Fibroblast of skin of right biceps (primary cell): ENCODE measurements at places on chromosomes 7 and 10.

GRCh38 chr7:888081-889024, 12.0 kb downstream of the GET4 start:
- no peak for DNase-seq

DNA sequence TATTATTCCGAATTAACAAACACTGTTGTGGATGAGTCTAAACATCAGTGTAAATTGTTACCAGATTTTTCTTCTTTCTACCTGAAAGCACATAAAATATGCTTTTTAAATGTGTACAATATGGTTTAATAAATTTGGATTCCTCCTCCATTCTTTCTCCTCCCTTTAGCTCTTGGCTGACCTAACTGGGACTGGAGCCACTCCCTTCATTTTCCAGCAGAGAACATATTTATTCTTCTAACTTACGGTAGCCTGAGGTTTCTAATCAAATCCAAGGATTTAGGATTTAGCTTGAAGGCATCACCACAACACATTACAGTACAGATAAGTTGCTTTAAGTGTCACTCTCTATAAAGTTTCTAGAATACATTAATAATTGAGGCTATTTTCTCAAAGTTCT, 88.2 kb upstream of the SEMA3C start:
- DNase-seq, result no peak

- DNase-seq, result peak; percentile 54
Measured at GRCh38 chr10:4353964-4354363, 472.0 kb upstream of the AKR1E2 start.

- no peak for DNase-seq
Measured at GRCh38 chr7:39421661-39422060, 144.5 kb upstream of the YAE1 start.

GRCh38 chr10:81576336-81576735, 298.7 kb upstream of the NRG3 start:
- DNase-seq, result no peak

DNA sequence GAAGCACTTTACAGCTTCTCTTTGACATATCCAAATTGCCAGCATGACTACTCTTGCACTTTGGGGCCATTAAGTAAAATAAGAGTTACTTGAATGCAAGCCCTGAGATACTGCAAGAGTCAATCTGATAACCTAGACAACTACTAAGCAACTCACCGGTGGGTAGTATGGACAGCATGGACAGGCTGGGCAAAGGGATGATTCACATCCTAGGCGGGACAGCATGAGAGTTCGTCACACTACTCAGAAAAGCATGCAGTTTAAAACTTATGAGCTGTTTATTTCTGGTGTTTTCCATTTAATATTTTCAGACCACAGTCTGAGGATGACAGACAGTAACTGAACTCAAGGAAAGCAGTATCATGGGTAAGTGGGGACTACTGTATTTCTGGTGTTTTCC, 84.0 kb downstream of the ORC5 start:
- peak; percentile 7 for DNase-seq

DNA sequence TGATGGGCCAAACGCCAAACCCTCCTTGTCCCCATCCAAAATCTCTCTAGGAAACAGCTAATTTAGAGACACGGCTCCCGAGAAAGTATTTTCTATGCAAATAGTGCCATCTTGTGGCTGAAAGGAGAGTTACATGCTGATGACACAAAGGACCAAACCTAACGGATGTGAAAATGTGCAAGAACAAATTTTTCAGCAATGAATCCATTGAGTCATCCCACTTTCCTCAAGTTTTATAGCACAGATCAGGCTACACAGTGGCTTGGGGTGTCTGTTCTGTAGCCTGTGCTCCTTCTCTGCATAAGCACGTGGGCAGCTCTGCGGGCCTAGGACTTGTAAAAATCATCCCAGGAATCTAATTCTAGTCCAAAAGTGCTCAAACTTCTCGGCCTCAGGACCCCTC, 154.8 kb upstream of the PRR15 start:
- peak; percentile 78 for DNase-seq

DNA sequence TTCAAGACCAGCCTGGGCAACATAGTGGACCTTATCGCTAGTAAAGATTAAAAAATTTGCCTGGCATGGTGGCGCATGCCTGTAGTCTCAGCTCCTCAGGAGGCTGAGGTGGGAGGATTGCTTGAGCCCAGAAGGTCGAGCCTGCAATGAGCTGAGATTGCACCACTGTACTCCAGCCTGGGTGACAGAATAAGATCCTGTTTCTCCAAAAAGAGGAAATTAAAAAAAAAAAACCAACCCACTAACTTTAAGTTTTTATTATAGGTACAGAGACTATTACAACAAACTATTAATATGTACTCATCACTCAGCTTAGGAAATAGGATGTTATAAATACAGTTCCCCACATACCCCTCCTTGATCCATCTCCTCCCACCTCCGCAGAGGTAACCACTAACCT, 30.2 kb downstream of the DHTKD1 start:
- no peak for DNase-seq

DNA sequence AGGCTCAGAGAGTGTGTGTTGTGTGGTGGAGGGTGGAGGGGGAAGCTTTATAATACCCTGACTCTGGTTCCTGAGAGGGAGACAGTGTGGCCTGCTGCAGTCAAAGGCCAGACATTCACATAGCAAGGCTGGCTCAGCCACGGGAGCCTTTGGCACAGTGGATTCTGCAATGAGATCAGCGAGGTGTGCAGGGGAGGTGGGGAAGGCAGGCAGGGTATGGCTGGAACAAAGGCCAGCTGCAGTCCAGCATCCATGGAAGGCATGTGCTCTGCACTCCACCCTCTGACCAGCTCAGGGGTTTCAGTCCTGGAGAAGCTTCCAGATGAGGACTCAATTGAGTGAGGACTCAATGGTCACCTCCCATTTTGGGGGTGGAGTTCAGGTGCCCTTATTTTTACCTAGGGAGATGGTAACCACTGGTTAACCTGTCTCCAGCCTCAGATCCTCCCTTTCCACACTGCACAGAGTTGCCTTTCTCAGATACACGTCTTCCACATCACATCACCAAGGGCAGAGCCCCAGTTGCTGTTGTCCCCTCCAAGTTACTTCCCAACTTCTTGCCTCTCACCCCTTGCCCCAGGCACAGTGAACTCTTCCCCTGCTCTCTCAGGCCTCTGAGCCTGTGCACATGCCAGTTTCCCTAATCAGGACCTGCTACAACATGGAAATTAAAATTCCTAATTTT, 504.9 kb downstream of the GRID1 start:
- DNase-seq, result no peak

DNA sequence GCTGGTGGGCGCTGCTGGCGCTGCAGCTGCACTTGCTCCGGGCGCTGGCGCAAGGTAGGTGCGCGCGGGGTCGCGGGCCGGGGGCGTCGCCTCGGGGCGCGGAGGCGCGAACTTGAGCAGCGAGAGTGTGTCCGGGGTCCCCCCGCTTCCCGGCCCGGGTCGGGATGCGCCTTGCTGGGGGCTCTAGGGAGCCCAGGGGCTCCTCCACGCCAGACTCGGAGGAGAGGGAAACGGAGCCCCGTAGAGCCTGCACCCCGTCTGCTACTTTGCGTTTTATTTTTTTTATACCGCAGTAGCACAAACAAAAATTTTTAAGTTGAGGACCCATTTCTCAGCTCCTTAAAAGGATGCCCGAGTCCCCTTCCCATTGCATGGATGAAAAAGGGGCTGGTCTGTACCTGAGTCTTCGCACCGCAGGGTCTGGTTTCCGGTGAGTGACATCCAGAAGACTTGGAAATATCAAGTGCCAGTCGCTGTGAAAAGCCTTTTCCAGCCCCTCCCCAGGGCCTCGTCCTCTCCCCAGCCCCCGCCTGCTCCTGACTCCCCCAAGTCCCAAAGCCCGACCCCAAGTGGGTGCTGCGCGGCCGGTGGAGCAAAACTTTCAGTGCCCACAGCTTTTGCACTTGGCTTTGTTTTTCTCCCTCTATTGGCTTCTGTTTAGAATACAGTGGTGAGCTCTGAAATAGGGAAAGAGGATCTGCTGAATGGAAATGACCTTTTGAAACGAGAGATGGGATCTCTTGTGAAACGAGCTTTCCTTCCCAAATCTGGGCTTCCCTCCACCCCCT, 973 bp downstream of the SDK1 start:
- no peak for DNase-seq

GRCh38 chr10:8468477-8468876, 414.0 kb downstream of the GATA3 start:
- DNase-seq, result no peak
